DMS79 treated with DMSO at 0.1 percent for 48 hours (cell line): ENCODE measurements at places on chromosomes 3 and 15.
A peak's percentile ranks its signal among the peaks of the same experiment; 100 is the strongest.

DNA sequence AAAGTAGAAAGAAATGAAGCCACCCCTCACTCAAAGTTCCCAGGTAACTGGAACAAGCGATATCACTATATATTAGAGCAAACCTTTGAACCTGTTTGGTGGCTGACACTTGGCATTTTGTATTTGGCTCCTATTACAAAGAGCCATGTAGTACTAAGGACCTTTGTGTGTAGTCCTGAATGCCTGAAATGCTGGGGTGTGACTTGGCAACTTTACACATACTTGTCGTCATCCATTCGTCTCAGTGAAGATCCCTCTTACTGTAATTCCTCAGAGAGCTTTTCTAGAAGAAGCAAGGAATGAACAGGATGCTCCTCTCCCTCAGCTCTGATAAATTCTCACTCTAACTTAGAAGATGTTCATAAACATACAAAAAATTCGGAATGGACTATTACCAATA is 216.1 kb upstream of the CDIN1 start:
- no peak for DNase-seq

DNA sequence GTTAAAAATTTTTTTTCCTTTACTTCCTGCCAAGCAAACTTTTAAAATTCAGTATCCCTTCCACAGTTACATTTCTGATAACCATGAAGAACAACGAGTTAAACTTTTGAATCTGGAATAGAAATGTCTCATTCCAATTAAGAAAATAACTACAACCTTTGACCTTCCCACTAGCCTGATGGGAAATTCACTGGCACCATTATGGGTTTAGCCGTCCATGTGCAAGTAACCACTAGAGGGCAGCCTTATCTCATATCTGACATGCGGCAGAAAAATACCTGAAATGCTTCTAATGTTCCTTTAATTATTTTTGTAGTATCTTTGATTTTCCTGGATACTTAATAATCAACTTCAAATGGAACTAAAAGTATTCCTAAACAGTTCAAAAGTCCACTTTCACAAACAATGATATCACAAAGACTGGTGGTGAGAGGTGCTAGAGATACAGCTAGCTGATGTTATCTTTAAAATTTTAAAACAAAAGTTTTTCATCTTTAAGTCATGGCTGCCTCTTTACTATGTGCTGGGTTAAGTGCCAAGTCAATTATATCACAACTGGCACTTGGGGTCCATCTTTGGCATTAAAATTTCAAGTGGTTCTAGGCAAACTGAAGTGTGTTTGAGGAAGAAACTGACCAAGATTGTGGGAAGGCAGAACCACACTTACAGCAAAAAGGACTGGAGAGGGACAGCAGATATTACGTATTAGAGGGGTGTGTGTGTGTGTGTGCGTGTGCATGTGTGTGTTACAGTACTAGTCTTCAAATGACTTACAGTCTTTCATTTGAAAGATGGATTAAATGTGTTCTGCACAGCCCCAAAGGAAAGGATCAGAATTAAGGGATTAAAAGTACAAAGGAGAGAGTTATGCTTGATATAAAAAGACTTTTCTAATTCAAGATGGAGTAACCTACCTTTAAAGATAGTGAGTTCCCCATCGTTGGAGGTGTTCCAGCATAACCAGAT is 107.1 kb upstream of the ICE2 start:
- peak; percentile 57 for DNase-seq

GRCh38 chr3:126578702-126579101 is 20.0 kb upstream of the C3orf22 start:
- no peak for DNase-seq

GRCh38 chr15:88113613-88114308 is 142.8 kb downstream of the NTRK3 start:
- DNase-seq = no peak

DNA sequence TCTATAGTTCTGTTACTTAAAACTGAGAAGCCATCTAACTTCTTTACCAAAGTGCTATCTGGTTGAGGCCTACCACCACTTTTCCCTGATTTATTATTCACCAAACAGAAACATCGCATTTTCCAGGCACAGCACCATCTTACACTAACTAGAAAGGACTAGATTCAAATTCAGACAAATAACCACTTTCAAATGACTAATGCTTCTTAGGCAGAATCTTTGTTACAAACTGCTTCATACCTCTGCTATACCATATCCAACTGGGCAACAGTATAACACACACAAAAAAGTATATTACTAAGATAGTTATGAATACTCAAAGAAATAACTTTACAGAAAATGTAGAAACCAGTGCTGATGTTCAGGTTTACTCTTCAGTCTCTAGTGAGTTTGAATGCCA is 16.6 kb downstream of the DLG1 start:
- no peak for DNase-seq

DNA sequence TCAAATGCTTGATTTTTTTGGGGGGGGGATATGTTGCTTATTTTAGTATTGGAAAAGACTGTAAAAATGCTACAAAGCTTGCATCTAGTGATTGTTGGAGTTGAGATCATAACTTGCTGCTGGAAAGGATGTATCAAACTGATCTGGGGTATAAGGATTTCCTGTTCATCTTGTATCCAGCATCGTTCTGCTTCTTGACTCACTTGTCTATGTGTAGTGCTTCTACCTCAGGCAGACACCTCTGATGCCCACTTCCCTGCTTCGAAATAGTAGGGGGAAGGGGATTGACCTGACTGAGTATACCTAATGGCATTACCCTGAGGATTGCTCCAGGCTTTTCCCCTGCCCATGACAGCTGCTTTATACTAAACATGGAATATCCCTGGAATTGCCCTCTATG is 42.7 kb downstream of the STT3B start:
- no peak for DNase-seq

GRCh38 chr15:66803182-66803729 is 101.2 kb downstream of the SMAD6 start:
- DNase-seq = peak; percentile 10

GRCh38 chr15:73165844-73166243 is 113.6 kb downstream of the NEO1 start:
- DNase-seq = no peak

DNA sequence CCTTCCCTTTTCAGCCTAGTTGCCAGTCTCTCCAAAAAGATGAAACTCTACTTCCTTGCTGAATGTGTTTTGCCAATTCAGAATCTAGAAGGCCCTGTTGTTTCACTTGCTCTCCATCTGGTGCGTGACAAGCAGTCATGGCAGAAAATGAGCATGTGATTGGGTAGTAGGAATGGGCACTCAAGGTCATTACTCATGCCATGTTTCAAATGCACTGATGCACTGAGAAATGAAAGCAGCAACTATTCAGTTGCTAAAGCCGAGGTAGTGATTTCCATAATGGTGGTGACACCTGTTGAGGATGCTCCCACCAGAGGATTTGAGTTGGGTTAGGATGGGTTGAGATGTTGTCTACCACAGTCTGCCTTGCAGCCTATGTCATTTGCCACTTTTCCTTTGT is 12.7 kb downstream of the ZBTB38 start:
- no peak for DNase-seq

- DNase-seq = no peak
Observed at GRCh38 chr3:24854748-24855147, 360.1 kb upstream of the THRB start.

- no peak for DNase-seq
Observed at GRCh38 chr3:9935966-9936510, 2.4 kb downstream of the CRELD1 start.

- no peak for DNase-seq
Observed at GRCh38 chr3:8279886-8280550, 221.6 kb upstream of the LMCD1 start.
